ENCODE measurements at places on chromosomes 4 and X. TPM values are rescaled to one million over a fixed set of nuclear protein-coding genes. Genes with fewer than 3 reads are reported as not detected.

Gene LRIT3
- total RNA-seq: 0.17 TPM

Gene CORIN
- total RNA-seq: 0.28 TPM

Gene TDO2
- total RNA-seq: not detected

Gene ADGRL3
- 0.05 TPM for total RNA-seq
